ENCODE measurements at places on chromosomes 1 and 21.
A peak's percentile ranks its signal among the peaks of the same experiment; 100 is the strongest.

DNA sequence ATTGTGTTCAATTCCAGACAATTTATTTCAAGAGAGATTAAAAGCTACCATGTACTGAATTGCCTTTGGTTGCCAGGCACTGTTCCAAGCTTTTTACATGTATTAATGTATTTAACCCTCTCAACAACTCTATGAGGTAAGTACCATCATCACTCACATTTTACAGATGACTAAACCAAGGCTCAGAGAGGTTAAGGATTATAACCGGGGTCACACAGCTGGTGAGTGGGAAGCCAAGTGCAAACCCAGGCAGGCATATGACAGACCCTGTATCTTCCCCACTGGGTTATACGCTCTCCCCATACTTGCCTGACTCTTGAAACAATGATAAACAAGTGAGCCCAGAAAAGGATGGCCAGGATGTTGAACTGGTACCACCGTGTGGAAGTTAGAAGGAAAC, 16.5 kb downstream of the PLEKHA6 start:
- no peak for DNase-seq

- DNase-seq = no peak
These were observed 60.9 kb downstream of the LHX4 start for GRCh38 chr1:180291004-180291403.

GRCh38 chr1:184686540-184686939, 68.1 kb downstream of the EDEM3 start:
- DNase-seq = no peak

GRCh38 chr21:33444499-33444898, 35.3 kb downstream of the TMEM50B start:
- DNase-seq = no peak

GRCh38 chr1:153439273-153439672, 21.2 kb downstream of the S100A7 start:
- DNase-seq = no peak

DNA sequence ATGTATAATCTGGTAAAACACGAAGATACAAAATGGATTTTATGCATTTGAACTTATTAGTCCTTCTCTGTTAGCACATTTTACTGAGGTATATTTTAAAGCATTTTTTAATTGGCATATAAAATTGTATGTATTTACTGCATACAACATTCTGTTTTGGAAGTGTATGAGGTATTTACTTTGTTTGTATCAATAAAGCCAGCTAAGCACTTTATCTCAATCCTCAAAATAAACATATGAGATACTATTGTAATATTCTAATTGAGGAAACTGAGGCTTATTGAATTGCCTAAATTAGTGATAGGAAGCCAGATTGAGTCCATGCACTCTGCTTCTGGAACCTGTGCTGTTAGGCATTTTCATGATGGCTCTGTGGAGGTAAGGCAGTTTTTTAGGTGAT, 65.6 kb downstream of the MTR start:
- DNase-seq = no peak

DNA sequence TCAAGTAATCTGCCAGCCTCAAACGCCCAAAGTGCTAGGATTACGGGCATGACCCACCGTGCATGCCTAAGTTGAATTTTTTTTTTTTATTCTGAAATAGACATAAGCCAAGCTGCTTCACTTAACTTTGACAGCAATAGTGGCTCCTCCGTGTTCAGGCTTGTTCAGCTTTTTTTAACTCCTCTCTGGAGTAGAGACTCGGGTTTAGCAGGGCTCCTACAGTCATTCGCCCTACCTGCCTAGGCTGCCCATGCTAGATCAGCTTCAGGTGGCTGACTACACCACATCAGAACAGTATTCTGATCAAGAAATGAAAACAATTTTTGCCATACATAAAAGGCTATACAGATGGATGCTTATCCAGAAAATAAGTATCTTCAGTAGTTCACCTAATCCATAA, 14.7 kb downstream of the ARID4B start:
- DNase-seq = no peak

DNA sequence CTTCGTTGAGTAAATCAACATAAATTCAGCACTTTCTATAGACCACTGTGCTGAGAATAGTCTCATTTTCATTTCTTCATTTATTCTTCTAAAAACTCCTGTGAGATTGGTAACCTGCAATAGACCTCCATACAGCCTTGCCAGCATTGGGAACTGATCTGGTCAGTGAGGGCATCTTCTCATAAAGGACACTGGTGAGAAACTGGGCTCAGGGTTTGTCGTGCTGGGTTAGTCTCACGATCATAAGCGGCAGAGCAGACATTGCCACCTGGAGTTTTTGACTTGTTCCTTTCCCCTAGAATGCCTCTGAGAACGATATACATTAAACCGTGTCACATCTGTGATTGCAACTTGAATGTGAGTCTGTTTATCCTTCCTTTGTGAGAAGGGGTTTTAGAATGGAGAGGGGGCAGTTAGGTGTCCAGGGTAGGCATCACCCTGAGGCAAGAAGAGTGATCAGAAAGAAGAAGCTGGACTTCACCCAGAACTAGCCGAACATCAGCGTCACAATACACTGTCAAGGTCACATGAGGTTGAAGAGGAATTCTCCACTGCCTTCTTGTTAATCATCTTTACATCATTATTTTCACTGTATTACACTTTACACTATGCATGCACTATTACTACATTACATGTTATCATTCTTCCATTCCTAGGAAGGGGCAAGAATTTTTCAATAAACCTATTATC, 1.4 kb upstream of the TTLL7 start:
- DNase-seq = no peak

GRCh38 chr1:167532375-167532774, 14.0 kb upstream of the CD247 start:
- peak; percentile 91 for DNase-seq

GRCh38 chr1:204659056-204659455, 26.5 kb downstream of the LRRN2 start:
- no peak for DNase-seq

DNA sequence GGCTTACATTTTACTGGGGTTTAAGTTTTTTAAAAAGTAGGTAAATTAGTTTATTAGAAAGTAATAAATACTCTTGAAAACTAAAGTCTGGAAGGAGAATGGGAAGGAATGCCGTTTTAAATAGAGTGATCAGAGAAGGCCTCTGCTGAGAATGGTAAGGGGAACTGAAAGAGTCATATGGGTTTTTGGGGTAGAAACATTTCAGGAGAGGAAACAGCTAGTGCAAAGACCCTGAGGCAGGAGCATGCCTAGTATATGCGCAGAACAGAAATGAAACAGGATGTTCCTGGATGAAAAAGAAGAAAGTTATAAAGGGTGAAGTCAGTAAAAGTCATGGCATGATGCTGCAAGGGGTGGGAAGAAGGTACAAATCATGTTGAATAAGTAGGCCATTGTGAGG, 38.9 kb downstream of the ZC3H11B start:
- DNase-seq = no peak

DNA sequence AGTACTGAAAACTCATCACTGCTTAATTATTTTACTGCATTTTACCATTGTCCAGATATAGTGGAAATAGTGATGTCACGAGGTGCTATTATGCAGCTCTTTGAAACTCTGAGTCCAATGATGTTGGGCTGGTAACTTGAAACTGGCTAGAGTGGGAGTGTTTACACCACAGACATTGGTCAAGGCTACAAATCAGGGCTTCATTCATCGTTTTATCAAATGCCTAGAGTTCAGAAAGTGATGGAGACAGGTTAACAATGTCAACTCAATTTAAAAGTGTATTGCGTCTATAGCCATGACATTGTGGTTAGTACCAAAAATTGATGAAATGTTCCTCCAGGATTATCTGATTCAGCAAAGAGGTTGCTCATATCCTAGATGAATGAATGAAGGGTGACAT, 12.7 kb downstream of the PADI1 start:
- DNase-seq = no peak

- no peak for DNase-seq
These were observed 25.6 kb upstream of the PLA2G2E start for GRCh38 chr1:19949016-19949415.

GRCh38 chr1:17340358-17340757, 31.6 kb upstream of the PADI6 start:
- no peak for DNase-seq

DNA sequence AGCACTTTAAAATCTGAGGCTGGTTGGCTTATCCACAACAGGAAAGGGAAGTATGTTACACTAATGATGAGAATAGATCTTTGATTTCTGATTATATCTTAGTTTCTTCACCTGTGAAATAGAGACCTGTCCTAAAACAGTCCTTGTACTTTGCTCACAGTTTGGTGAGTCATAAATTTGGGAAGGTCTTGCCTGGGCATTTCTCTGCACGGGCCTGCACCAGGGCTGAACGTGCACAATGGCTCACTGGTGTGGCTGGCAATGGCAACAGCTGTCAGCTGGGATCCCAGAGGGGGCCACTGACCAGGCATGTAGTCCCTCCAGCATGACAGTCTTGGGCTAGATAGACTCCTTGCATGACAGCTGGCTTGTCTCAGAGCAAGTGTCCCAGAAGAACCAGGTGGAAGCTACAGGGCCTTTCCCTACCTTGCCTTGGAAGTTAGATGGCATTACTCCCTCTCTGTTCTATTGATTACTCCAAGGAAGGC, 367.4 kb downstream of the DISC1 start:
- no peak for DNase-seq

- DNase-seq = peak; percentile 88
These were observed 514 bp downstream of the TPRG1L start for GRCh38 chr1:3625151-3625907.

DNA sequence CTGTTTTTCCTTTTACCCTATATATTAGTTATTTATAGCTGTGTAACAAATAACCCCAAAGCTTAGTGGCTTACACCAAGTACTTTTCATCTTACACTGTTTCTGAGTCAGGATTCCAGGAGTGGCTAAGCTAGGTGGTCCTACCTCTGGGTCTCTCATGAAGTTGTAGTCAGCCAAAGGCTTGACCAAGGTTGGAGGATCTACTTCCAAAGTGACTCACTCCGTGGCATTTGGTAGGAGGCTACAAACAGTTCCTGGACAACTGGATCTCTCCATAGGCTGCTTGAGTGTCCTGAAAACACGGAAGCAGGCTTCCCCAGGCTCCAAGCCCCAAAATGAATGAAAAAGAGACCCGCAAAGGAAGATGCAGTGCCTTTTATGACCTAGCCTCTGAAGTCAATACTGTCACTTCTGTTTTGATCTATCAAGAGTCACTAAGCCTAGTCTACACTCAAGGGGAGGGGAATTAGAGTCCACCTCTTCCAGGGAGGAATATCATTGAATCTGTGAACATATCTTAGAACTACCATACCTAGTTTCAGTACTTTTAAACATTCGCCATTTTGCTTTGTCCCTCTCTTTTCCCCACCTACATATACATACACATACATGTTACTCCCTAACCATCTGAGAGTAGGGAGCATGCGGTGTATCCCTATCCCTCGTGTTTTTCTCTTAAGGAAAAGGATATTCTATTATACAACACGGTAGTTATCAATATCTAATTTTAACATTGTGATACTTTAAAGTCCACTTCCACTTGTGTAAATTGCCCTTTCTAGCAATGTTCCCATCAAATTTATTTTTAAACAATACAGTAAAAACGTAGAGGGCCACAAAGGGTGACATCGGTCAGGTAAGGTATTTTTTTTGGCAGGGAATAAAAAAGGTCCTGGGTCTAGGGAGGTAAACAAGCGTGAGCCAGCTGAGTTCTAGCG, 67.2 kb downstream of the SLC35A3 start:
- peak; percentile 66 for DNase-seq

DNA sequence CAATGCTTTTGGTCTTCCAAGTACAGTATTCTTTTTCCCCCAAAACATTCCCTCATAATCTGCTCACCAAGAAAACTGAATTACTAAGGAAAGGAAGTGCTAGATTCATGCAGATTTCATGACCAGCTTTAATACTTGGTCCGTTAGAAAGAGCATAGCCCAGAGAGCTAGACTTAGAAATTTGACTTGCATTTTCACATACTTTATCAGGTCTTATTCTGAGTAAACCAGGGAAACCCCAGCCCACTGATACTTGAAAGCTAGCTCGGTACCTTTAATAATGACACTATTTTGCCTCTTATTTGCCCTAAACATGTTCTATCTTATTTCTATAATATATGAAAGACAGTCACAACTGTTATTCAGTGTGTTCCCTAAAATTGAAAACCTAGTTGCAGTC, 204.5 kb downstream of the TTLL7 start:
- no peak for DNase-seq

Measured in large intestine (tissue), 12 donors.